ENCODE measurements at places on chromosomes 1 and 21.

DNA sequence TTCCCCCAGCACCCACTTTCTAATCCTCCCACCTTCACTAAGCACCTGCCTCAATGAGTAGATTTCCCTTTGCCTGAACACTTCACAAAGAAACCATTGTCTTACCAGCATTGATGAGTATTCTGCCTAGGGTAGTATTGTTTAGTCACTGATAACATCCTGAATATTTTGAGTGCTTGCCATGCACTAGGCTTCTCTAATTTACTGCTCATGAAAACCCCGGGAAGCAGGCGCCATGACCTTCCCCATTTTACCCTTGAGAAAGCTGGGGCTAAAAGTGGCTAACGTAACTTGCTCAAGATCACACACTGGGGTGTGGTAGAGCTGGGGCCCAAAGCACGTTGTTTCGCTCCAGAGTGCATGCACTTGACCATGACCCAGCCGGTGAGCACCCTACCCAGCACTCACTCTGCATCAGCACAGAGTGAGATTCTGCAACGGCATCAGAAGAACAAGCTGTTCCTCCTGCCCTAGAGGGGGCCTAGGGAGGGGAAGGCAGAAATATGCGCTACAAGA is 10.6 kb upstream of the F3 start:
- no peak for DNase-seq

- DNase-seq, result no peak
These were observed 1371.8 kb upstream of the PRMT6 start for GRCh38 chr1:105684714-105685113.

GRCh38 chr1:221234791-221235190 is 355.5 kb downstream of the HLX start:
- DNase-seq, result no peak

DNA sequence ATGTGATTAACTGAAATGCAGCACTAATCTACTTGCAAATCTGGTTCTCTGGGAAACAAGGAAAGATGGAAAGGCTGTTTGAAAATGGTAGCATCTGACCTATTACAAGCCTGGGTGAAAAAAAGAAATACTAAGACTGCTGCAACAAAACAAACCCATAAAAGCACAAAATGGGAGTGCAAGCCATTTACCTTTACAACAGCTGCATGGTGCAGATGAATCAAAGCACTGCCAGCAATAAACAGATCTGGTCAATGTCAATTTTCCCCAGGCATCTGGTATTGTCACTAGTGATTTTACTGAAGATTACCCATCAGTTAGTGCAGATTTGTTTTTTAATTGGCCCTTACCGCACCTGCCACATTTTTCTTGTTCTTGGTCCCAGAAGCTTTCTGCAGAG is 1341.7 kb downstream of the PLA2G4A start:
- DNase-seq, result no peak

GRCh38 chr1:12511516-12512468 is 106.2 kb downstream of the DHRS3 start:
- DNase-seq, result no peak

- no peak for DNase-seq
These were observed 1.3 kb downstream of the CRTC2 start for GRCh38 chr1:153956997-153957715.

GRCh38 chr1:50666849-50667248 is 243.6 kb upstream of the DMRTA2 start:
- no peak for DNase-seq

GRCh38 chr1:198756470-198756869 is 117.6 kb downstream of the PTPRC start:
- no peak for DNase-seq

DNA sequence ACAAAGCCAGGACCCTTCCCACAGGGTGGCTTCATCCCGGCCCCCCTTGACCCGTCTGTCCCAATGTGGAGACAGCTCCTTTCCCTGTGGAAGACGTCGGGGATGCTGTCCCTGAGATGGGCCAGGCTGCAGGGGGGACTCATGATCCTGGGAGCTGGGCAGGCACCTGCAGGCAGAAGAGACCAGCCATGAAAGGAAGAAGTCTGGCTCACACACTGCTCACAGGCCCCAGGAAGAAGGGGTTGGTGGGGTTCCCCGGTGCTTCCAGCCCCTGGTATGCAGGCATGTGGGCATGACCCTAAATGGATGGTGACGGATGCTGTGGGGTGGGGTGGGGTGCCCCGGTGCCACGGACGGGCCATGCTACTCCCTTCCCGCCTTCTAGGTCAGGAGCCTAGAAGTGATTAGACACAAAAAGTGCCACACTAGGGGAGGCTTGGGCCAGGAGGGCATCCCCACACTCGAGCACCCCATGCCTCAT is 8.3 kb downstream of the ACTRT2 start:
- DNase-seq, result no peak

DNA sequence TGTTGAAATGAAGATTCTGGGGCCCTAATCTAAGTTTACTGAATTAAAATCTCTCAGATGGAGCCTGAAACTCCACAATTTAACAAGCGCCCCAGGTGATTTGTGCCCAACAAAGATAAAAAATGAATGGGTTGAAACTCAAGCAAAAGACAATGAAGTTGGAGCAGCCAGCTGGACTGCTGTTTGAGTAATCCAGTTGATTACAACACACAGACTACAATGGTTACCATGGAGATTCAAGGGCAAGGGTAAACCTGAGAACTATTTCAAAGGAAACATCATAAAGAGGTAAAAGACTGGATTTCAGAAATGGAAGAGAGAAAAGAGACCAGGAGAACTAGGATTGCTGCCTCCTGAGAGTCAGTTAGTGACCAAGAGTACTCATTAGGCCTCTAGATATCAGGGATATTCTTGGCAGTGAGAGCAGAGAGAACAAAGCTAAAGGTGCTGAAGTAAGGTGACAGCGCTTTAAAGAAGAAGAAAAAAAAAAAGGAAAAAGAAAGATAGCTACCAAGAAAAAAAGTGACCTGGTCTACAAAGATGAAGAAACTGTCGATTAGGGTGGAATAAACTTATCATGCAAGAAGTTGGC is 44.5 kb downstream of the LRRC53 start:
- DNase-seq, result no peak

- no peak for DNase-seq
These were observed 356.3 kb upstream of the DPYD start for GRCh38 chr1:98277118-98277517.

DNA sequence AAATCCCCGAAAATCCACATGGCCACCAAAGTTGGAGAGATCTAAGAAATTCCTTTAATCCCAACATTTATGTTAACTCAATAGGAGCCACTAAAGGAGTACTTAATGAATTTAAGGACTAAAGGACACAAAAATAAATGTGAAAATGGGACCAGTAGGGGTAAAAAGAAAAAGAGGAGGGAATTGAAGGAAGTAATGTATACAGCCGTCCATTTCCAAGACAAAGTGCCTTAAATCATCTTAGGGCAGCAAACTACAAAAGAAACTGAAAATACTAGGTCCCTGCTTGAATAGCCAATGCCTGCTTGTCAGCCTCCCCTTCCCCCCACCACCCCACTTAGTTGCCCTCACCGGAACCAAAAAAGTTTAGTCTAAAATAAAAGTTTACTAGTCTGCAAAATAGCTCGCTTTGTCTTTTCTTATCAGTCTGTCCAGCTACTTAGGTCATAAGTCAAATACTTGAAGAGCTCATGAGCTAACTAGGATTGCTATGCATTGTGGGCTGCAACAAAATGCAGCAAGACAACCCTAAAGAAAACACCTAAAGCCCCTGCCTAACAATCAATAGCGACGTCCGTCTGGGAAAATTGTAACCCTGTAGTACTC is 66.3 kb upstream of the TLR5 start:
- DNase-seq, result no peak

GRCh38 chr1:206472024-206472423 is 1.7 kb downstream of the IKBKE start:
- no peak for DNase-seq

DNA sequence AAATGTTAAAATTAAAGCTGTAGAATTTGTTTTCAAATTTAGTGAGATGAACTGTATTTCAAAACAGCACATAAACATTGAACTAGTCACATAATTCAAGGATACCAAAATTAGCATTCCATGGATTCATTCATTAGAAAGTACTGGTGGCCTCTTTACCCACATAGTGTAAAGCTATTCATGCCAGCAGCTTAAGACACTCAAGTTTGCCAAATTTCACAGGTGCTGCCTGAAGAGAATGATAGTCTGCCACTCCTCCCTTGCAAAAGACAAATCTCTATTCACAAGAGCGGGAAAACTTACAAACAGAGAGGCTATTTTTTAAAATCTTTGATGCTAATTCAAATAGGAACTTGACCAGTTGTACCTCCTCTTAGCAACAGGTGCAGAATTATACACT is 337.0 kb downstream of the BRINP3 start:
- DNase-seq, result no peak

DNA sequence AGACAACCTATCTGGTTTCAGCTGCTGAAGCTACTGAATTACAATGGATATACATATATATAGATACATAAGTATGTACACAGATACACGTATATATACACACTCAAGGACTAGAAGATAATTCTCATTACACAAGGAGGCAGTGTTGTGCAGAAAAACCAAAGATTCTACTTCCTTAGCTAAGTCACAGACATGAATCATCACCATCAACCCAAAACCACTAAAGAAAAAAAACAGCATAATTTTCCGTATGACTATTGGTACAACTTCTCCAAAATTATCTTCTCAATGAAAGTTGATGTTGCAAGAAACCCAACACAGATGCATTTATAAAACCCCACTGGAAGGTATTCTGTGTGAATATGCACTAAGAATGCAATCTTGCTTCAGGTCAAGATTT is 36.8 kb upstream of the RPF1 start:
- DNase-seq, result no peak

GRCh38 chr21:44455524-44456213 is 359 bp downstream of the LRRC3 start:
- DNase-seq, result no peak

GRCh38 chr21:15415541-15416261 is 314.1 kb upstream of the USP25 start:
- no peak for DNase-seq

GRCh38 chr1:21383785-21384401 is 56.0 kb upstream of the NBPF3 start:
- DNase-seq, result no peak

- no peak for DNase-seq
These were observed 19.8 kb downstream of the ATP6V1G3 start for GRCh38 chr1:198520524-198521254.

GRCh38 chr1:109769330-109770078 is 5.8 kb upstream of the EPS8L3 start:
- no peak for DNase-seq

- no peak for DNase-seq
These were observed 32.8 kb upstream of the CHRM3 start for GRCh38 chr1:239353536-239353935.

GRCh38 chr1:94115900-94116436 is 5.0 kb downstream of the ABCA4 start:
- DNase-seq, result no peak

DNA sequence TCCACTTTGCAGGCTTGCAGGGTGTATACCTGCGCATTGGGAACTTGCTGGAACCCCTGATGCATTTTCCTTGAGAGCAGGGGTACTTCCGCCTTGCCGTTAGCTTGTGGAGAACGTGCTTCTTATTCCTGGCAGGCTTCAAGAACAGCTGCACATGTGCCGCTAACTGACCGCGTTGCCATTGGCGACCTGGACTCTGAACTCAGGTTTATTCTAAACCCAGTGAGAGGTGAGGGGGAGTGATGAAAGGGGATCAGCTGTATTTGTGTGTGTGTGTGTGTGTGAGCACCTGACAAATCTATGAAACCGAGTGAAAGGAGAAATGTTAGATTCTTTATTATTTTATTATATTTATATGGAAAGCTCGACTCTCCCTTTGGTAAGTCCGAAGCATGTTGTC is 128.6 kb downstream of the HUNK start:
- DNase-seq, result no peak

DNA sequence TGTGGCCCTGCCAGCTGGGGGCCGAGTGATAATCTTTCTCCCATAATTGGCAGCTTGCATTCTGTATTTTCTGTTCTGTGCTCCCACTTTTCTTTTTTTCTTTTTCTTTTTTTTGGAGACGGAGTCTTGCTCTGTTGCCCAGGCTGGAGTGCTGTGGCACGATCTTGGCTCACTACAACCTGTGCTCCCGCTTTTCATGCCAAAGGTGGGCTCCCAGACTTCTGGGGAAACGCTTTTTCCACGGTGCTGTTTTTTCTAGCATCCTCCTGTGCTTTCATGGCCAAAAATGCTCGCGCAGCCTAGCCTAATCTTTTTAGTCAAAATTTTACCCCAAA is 585 bp upstream of the AHCTF1 start:
- DNase-seq, result no peak

GRCh38 chr1:186225096-186225495 is 150.0 kb downstream of the TPR start:
- DNase-seq, result no peak

- no peak for DNase-seq
These were observed 31.6 kb downstream of the ZC3H11B start for GRCh38 chr1:219581344-219581743.

DNA sequence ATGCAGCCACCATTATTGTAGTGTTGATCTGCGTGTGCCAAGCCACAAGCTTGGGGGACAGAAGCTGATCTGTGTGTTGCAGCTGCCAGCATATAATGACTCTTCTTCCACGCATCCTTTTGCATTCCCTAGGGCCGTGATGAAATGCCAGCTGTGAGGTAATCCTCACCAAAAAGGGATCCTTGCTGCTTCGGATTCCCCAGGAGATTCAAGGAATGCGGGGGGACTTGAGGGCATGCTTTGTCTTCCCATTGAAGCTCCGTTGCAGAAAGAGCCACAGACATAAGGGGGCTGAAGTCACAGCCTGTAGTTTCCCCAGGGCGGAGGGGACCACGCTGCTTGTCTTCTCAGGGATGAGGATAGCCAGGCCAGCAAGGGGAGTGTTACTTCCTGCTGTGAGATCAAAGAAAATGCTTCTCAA is 281.6 kb upstream of the FMN2 start:
- DNase-seq, result no peak

DNA sequence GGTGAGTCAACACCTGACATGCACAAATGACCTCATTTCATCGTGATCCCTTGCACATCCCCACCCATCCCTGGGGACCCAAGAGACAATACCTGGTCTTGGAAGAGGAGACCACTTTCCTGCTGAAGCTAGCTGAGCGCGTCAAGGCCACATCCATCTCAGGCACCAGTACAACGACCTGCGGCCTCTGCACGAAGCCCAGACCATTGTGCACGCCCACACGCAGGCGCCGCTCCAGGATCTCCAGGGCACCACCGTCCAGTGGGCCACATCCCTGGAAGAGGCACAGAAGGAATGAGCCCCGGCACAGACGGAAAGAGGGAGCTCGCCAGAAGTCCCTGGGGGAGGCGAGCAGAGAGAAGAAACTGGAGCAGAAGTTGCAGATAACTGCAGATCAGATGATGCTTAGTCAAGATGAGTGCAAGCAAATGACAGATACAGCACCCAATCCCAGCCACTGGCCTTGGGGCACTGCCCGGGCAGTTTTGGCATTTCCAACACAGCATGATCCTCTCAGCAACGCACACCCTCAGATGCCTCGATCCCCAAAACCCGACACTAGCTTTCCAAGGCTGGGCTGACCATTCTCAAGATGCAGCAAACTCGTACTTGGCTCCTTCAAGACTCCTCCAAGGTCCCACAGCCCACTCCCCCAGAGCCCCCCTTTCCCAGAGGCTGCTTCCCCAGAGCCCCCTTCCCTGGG is 44.1 kb downstream of the NPHP4 start:
- DNase-seq, result no peak

All from activated T-helper 1 cell treated with Interleukin-2 at 50 U/mL for 16 hours (primary cell).